ENCODE measurements at places on chromosomes 5 and 9. TPM values are rescaled to one million over a fixed set of nuclear protein-coding genes. Genes with fewer than 3 reads are reported as not detected.

DNA sequence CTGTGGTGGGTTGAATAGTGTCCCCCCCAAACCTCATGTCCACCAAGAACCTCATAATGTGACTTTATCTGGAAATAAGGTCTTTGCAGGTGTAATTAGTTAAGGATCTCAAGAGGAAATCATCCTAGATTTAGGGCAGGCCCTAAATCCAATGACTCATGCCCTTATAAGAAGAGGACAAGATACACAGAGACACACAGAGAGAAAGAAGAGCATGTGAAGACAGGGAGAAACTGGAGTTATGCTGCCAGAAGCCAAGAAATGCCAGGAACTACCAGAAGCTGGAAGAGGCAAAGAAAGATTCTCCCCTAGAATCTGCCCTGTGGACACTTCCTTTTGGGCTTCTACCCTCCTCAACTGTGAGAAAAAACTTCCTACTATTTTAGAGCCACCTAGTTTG is 8.8 kb downstream of the FAM13B start:
- no peak for DNase-seq
- no peak overlapping the region for H3K4me3 ChIP-seq
- H3K4me1 ChIP-seq = no peaks in the 10 kb centered on the region
- H3K36me3 ChIP-seq = no peaks in the 10 kb centered on the region
- H3K27ac ChIP-seq = no peak overlapping the region
- no peaks in the 10 kb centered on the region for H3K27me3 ChIP-seq

- H3K27ac ChIP-seq = no peak overlapping the region
- H3K36me3 ChIP-seq = peaks cover 2% of the 10 kb centered on the region
- no peaks in the 10 kb centered on the region for H3K4me1 ChIP-seq
- DNase-seq = no peak
These were observed 8.3 kb downstream of the NFIL3 start for GRCh38 chr9:91415290-91415689.

DNA sequence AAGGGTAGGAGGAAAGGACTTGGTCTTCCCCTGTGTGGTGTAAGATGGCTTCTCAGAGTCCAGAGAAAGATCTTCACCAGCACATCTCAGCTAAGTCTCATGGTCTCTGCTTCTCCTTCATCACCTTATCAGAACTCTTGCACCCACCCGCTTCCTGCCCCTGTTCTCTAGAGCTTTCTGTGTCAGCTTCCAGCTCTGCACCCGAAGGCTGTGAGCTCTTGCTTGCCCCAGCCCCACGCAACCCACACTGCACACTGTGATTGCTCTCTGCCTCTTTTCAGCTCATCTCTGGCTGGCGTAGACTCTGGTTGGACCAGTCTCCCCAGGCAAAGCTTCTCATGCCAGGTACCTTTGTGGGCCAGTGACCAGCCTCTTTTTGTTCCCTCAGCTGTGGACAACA is 93.2 kb upstream of the RAPGEF1 start:
- H3K36me3 ChIP-seq = no peaks in the 10 kb centered on the region
- H3K4me1 ChIP-seq = no peaks in the 10 kb centered on the region
- no peak for DNase-seq
- no peak overlapping the region for H3K27ac ChIP-seq
- H3K27me3 ChIP-seq = no peaks in the 10 kb centered on the region
- H3K4me3 ChIP-seq = no peak overlapping the region

DNA sequence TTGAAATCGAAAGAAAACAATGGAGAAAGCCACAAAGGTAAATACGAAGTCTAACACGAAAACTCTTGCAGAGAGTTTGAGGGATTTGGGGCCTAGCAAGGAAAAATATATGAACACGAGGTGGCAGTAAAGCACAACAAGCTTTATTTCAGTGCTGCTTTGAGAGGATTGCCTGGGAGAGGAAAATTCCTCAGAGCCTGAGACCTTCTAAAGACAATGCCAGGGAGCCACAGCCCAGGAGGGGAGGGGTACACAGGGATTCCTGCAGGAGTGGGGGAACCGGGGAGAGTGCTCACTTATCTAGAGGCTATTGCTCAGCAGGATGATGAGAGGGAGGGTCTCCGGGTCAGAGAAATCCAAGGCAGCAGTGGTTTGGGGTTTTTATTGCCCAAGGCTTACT is 134.9 kb upstream of the ADCY2 start:
- no peaks in the 10 kb centered on the region for H3K4me1 ChIP-seq
- no peak overlapping the region for H3K27ac ChIP-seq
- no peaks in the 10 kb centered on the region for H3K36me3 ChIP-seq

- no peak overlapping the region for H3K4me3 ChIP-seq
- no peaks in the 10 kb centered on the region for H3K36me3 ChIP-seq
These were observed 54.6 kb upstream of the STXBP1 start for GRCh38 chr9:127557466-127557869.

- H3K4me1 ChIP-seq = peaks cover 13% of the 10 kb centered on the region
- H3K36me3 ChIP-seq = no peaks in the 10 kb centered on the region
- no peak overlapping the region for H3K27ac ChIP-seq
- H3K4me3 ChIP-seq = no peak overlapping the region
- peak; percentile 60 for DNase-seq
These were observed 2.1 kb downstream of the CFAP77 start for GRCh38 chr9:132412089-132412488.

- no peak for DNase-seq
- no peaks in the 10 kb centered on the region for H3K36me3 ChIP-seq
- no peak overlapping the region for H3K27ac ChIP-seq
These were observed 366.9 kb downstream of the DEPDC1B start for GRCh38 chr5:60333005-60333571.

GRCh38 chr5:122707796-122708195 is 67.1 kb upstream of the SNX2 start:
- no peaks in the 10 kb centered on the region for H3K36me3 ChIP-seq
- H3K4me1 ChIP-seq = no peaks in the 10 kb centered on the region
- no peak overlapping the region for H3K4me3 ChIP-seq
- no peak for DNase-seq
- H3K27ac ChIP-seq = no peak overlapping the region

GRCh38 chr9:19229595-19230354 is 718 bp upstream of the DENND4C start:
- no peaks in the 10 kb centered on the region for H3K27me3 ChIP-seq
- H3K4me1 ChIP-seq = peaks cover 3% of the 10 kb centered on the region
- peak; percentile 91 for DNase-seq
- H3K36me3 ChIP-seq = no peaks in the 10 kb centered on the region
- peak overlapping the region; percentile 73 for H3K4me3 ChIP-seq
- peak overlapping the region; percentile 97 for H3K27ac ChIP-seq

GRCh38 chr5:67451640-67452279 is 255.2 kb upstream of the CD180 start:
- DNase-seq = no peak
- H3K4me3 ChIP-seq = no peak overlapping the region
- no peaks in the 10 kb centered on the region for H3K27me3 ChIP-seq

DNA sequence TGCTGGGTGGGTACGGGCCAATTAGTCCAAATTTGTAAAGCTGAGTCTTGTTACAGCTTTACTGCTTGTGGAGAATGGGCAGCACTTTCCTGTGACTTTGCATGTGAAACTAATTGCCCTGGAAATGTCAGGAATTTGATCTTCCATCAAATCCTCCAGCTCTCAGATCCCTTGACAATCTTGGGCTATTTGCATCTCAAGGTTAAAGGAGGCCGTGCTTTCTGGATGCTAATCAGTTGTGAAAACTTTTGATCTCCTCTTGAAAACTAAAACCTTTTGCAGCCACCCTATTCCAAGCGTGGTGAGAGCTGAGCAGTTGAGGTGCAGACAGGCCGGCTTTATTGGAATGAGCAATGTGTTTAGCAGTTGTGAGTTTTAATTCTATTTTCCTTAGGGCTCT is 68.0 kb upstream of the CLINT1 start:
- no peak for DNase-seq
- H3K4me1 ChIP-seq = no peaks in the 10 kb centered on the region
- H3K4me3 ChIP-seq = no peak overlapping the region
- H3K27ac ChIP-seq = peak overlapping the region; percentile 39
- no peaks in the 10 kb centered on the region for H3K27me3 ChIP-seq

- no peak for DNase-seq
- H3K27me3 ChIP-seq = no peaks in the 10 kb centered on the region
- H3K27ac ChIP-seq = no peak overlapping the region
- no peaks in the 10 kb centered on the region for H3K36me3 ChIP-seq
- no peak overlapping the region for H3K4me3 ChIP-seq
- no peaks in the 10 kb centered on the region for H3K4me1 ChIP-seq
These were observed 461.0 kb downstream of the NR2F1-AS1 start for GRCh38 chr5:93120051-93120450.

GRCh38 chr9:36772449-36773403 is 200.0 kb downstream of the MELK start:
- no peaks in the 10 kb centered on the region for H3K36me3 ChIP-seq
- DNase-seq = no peak
- no peaks in the 10 kb centered on the region for H3K4me1 ChIP-seq
- H3K27me3 ChIP-seq = no peaks in the 10 kb centered on the region
- no peak overlapping the region for H3K27ac ChIP-seq

- no peaks in the 10 kb centered on the region for H3K36me3 ChIP-seq
- DNase-seq = no peak
- H3K4me3 ChIP-seq = no peak overlapping the region
- no peaks in the 10 kb centered on the region for H3K27me3 ChIP-seq
- H3K27ac ChIP-seq = no peak overlapping the region
These were observed 44.4 kb downstream of the MAP1B start for GRCh38 chr5:72151646-72152045.

ENTREP1 gene
- 8.6 TPM for total RNA-seq

FOXD4L3 gene
- total RNA-seq = not detected

RELL2 gene
- total RNA-seq = 3.0 TPM

SPINK13 gene
- total RNA-seq = 1.6 TPM

IL4 gene
- not detected for total RNA-seq

Measured in kidney (tissue), 22 donors.